Stimulated activated CD4-positive, alpha-beta T cell treated with anti-CD3 and anti-CD28 coated beads, Interleukin-4, amount 100 ng/mL, for 1 hour (primary cell): ENCODE measurements at places on chromosomes 13 and 19.

GRCh38 chr13:46468570-46469463 lies 81.8 kb upstream of the RUBCNL start:
- no peak for DNase-seq

DNA sequence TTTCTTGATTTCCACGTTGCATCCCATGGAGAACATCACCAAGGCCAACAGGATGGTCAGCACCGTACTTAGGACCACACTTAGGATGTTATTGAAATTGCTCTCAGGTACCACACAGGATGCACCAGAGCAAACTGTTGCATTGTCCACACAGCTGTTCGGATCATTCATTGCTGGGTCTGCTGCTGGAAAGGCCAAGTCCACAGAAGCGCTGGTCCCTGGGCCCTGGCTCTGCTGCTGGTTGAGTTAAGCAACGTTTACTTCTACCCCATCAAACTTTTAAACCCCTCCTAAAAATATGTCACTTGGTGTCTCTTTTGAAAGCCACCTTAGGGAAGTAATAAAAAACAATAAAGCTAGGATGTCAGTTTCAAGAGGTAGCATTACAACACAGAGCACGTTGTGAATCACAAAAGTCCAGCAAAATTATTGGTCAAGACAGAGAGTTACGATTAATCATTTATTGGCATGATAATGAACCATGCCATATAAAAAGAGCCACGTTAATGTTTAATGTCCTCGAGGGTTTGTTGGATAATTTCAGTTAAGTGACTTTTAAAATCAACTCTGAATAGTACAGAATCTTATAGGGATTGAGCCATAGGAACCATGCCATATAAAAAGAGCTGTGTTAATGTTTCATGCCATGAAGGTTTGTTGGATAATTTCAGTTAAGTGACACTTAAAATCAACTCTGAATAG lies at the start of gene SLC10A2:
Gene SLC10A2, minus strand, starts transcription at position 339 of the 702 bp plus-strand sequence. Its CDS starts 168 bp downstream, at position 171.
- DNase-seq: no peak

- no peak for DNase-seq
These were observed 34.5 kb upstream of the ARHGEF7 start for GRCh38 chr13:111080642-111081041.

DNA sequence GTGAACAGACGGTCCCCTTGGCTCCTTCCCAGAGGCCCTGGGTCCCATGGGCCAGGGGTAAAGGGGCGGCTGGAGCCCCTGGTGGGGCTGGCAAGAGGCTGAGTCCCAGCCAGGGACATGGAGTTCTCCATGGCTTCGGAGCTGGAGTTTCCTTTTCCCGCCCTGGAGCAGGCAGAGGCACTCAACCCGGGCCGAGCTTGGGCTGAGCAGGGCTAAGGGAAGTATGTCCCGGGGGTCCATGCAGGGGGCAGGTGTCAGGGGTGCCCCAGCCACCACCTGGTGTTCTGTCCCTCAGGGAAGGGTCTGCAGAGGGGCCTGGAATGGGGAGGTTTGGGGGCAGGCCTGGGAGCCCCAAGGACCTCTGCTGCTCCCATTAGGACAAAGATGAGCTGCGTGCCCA lies 54.0 kb upstream of the TPM4 start:
- DNase-seq: no peak

- DNase-seq: no peak
These were observed 143.6 kb upstream of the SLITRK1 start for GRCh38 chr13:84025824-84026223.

DNA sequence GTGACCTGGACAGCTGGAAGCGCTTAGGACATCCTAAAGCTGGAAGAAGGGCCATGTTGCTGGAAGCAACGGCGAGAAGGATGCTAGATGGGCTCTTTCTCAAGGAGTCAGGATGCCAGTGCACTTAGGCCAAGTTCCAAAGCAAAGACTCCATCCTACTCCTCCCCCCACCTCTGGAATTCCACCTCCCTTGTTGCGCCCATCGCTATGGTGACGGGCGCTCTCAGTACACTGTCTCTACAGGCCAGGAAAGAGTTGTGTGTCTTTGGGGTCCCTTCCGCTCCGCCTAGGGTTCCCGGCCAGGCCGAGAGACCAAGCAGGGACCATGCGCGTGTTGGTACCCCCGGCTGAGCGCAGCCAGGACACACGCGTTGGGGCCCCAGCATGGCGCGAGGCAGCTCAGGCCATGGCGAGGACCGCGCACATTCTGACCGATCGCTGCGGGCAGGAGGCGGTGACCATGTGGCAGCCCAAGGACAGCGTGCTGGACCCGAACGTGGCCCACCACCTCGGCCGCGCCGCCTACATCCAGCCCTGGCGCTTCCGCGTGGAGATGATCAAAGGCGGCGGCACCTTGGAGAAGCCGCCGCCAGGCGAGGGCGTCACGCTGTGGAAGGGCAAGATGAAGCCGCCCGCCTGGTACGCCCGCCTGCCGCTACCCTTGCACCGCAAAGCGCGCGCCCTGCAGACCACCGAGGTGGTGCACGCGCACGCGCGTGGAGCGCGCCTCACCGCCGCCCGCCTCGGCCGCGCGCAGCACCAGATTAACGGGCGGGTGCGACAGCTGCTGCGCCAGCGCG lies 31.0 kb upstream of the SLC1A6 start:
- no peak for DNase-seq

- DNase-seq: no peak
These were observed 48.8 kb upstream of the IRS2 start for GRCh38 chr13:109834973-109835720.

DNA sequence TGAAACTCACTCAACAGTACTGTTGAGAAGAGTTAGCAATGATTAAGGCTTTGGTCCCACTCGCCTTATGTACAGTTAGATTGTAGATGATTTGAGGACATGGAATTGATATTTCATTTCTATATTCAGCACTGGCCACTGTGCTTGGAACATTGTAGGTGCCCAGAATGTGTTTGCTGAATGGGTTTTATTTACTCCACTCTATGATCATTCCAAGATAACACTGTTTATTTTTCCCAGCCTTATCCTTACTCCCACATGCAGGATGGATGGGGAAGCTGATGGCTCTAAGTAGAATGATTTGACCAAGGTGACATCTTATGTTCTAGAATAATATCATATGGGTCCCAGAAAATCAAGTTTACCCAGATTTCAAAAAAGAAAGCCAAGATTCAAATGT lies 124.6 kb upstream of the RXFP2 start:
- no peak for DNase-seq

GRCh38 chr13:34254366-34254765 lies 436.4 kb downstream of the RFC3 start:
- no peak for DNase-seq

GRCh38 chr19:49556412-49557398 lies 23.7 kb downstream of the NOSIP start:
- peak; percentile 42 for DNase-seq

- no peak for DNase-seq
These were observed 10.2 kb downstream of the DPP9 start for GRCh38 chr19:4713384-4713951.

DNA sequence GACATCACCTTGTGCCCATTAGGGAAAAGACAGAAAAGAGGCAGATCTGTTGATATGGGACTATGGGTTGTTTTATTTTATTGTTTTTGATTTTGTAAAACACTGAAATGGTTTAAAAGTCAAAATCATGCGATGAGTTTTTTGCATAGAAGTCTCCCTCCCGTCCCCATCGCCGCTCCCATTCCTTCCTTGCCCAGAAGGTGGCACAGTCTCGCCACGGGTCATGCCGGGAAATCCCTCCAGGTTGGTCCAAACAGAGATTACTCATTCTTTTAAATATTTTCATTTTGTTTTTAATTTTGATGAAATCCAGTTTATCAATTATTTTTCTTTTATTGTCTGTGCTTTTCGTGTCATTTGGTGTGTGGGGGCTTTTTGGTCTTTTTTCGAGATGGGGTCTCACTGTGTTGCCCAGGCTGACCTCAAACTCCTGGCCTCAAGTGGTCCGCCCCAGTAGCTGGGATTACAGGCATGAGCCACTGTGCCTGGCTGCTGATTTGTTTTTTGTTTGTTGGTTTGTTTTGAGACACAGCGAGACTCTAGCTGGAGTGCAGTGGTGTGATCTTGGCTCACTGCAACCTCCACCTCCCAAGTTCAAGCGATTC lies 9.2 kb downstream of the PGPEP1 start:
- DNase-seq: peak; percentile 29

DNA sequence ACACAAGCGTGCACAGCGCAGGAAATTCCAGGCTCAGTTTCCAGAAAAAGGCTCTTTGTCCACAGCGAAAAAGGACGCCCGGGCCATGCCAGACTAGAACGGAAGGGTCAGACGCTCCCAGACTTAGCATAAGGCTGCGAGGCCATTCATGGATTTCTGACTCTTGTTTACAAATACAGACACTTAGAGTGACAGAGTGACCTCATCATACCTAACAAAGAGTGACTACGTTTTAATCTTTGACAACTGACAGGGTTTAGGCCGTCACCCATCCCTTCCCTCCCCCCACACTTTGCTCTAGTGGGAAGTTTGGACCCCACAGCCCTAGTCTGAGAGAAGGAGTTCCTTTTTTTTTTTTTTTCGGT lies 418 bp upstream of the ZNF709 start:
- DNase-seq: no peak

DNA sequence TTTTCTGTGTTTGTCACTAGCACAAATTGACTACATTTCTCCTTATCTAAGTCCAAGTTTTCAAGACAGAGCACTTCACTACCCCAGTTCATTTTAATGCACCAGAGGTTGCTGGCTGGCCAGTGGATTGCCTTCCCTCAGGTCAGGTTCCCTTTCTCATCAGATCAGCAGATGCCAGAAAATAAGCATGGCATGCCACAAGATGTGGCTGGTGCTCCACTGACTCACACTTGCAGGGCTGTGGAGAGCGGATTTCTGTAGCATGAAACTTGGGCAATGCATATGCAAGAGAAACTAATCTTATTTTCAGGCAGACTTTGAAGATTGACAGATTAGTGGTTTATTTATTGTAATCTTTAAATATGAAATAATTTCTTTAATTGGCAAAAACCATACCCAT lies 79.5 kb downstream of the RUBCNL start:
- no peak for DNase-seq

- no peak for DNase-seq
These were observed 218.7 kb downstream of the KCTD12 start for GRCh38 chr13:76667551-76667950.

GRCh38 chr13:59734393-59734792 lies 429.3 kb downstream of the DIAPH3 start:
- no peak for DNase-seq

GRCh38 chr13:85887406-85887805 lies 88.2 kb upstream of the SLITRK6 start:
- no peak for DNase-seq

GRCh38 chr13:50940509-50940908 lies 30.9 kb downstream of the RNASEH2B start:
- no peak for DNase-seq

GRCh38 chr19:54850930-54851329 lies 687 bp downstream of the KIR3DL2 start:
- DNase-seq: no peak

GRCh38 chr13:32320528-32320927 lies 5.2 kb downstream of the BRCA2 start:
- no peak for DNase-seq

DNA sequence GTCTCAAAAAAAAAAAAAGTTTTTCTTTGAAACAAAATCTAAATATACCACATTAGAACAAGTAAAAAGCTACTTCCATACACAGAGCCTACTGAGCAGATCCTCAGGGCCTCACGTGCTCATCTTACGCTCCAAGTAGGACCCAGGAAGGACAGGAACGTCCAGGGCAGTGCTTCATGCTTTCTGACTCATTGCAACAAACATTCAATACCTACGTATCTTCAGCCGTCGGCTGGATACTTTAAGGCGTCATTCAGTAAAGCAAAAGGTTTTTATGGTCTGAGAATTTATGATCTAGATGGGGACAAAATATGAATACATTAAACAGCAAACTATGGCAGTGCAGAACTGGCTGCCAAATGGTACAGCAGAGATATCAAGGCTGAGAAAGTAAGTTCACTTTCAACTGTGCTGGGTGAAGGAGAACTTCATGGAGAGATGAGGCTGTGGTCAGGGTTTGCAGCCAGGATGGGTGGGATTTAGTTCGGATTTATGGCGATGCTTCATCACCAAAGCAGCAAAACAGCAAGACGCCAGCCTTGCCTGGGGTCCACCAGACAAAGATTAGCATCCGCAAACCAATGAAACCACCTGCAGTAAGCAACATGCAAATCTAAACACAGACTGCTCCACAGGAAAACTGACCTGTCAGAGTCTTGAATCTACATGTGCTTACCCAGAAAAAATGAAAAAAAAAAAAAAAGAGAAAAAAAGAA lies 20.5 kb downstream of the CARS2 start:
- no peak for DNase-seq

- DNase-seq: no peak
These were observed 631 bp downstream of the TRMT1 start for GRCh38 chr19:13115936-13116281.

DNA sequence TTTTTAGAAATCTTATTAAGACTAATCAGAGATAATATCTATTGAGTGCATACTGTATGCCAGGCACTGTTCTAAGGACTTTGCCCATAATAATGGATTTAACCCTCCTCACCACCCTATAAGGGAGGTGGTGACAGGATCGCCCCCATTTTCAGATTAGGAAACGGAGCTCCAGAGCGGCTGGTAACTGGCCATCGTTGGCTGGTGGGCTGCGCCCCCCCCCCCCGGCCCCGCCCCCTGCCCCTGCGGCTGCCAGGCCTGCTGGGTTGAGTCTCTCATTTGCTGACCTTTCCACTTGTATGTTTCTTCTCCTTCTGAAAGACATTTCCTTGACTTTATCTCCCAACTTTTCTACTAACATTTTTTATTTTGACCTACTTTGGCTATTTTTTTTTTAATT lies 8.5 kb downstream of the ARHGEF7 start:
- no peak for DNase-seq

DNA sequence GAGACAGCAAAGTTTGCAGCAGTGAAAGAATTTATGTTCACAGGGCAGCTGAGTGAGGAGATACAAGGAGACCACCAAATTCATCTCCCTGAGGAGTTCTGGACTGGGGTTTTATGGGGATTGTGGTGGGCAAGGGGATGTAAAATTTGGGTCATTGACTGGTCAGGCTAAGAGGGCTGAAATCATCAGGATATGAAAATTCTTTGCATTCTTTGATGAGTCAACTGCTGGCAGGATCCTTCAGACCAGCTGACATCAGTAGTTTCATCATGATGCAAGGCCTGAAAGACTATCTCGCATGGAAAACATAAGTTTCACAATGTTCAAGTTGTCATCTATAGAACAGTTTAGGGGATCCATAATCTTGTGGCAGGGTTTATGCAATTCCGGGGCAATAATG lies 869.5 kb upstream of the PCDH9 start:
- DNase-seq: no peak

GRCh38 chr13:75541961-75542360 lies 4.3 kb upstream of the COMMD6 start:
- no peak for DNase-seq

DNA sequence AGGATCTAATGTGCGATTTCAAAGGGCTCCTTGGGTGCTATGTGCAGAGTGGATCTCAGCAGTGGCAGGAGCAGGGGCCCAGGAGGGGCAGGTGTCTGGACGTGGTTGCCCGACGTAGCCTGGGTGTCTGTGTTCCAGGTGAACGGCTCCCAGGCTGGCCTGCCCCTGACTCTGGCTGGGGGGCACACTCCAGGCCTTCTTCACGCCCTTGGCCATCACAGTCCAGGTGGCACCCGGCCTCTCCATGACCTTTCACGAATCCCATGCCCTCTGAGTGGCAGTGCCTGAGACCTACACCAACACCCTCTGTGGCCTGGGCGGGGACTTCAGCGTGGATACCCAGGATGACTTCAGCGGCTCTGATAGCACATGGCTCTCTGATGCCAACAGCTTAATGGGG lies 11.3 kb upstream of the FXYD3 start:
- DNase-seq: no peak

- DNase-seq: no peak
These were observed 51.0 kb upstream of the FGF14 start for GRCh38 chr13:102452836-102453235.
